Aorta (tissue), 5 donors: ENCODE measurements at places on chromosomes 4 and X. TPM values are rescaled to one million over a fixed set of nuclear protein-coding genes. Genes with fewer than 3 reads are reported as not detected.

CXCL11 gene
- 0.23 TPM for total RNA-seq

DSPP gene
- total RNA-seq, result not detected

NDP gene
- total RNA-seq, result 0.24 TPM

PABPC5 gene
- total RNA-seq, result 3.8 TPM

NPFFR2 gene
- not detected for total RNA-seq

SPANXN3 gene
- not detected for total RNA-seq

NAT8L gene
- 0.23 TPM for total RNA-seq

GPRASP2 gene
- 15.3 TPM for total RNA-seq

UGT2B7 gene
- not detected for total RNA-seq

RBM46 gene
- not detected for total RNA-seq

MAPK10 gene
- total RNA-seq, result 12.4 TPM

STS gene
- total RNA-seq, result 12.5 TPM

TSR2 gene
- 39.5 TPM for total RNA-seq

LUZP4 gene
- not detected for total RNA-seq

PAGE2B gene
- not detected for total RNA-seq

PNMA6F gene
- total RNA-seq, result not detected

COX7B2 gene
- total RNA-seq, result not detected

PRSS12 gene
- total RNA-seq, result not detected

GSX2 gene
- total RNA-seq, result not detected

STAP1 gene
- total RNA-seq, result 0.88 TPM

CD38 gene
- total RNA-seq, result 9.3 TPM

GASK1B gene
- 116 TPM for total RNA-seq

AFP gene
- not detected for total RNA-seq

HMX1 gene
- not detected for total RNA-seq
